NCI-H1930 (cell line): ENCODE measurements at places on chromosomes 1 and 21.

- no peak for DNase-seq
Observed at GRCh38 chr1:99646868-99647267, 955 bp downstream of the PALMD start.

DNA sequence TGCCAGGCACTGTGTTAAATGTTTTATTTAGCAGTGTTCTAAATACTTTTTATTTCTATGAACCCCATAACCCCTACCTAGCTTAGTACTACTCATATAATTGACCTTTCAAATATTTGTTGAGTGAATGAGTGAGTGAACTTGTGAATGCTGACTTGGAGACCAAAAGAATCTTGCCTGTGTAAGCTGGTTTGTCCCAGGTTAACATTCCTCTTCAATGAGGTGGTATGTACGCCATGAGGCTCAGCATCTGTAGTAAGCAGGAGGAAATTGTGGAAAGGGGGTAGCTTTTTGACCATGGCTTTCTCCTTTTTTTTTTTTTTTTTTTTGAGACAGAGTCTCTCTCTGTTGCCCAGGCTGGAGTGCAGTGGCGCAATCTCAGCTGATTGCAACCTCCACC lies 14.6 kb downstream of the MED18 start:
- DNase-seq: no peak

- peak; percentile 3 for DNase-seq
Observed at GRCh38 chr1:62318756-62319544, at the start of gene KANK4. KANK4 (minus strand) TSS chr1:62319434; CDS start chr1:62281564, 37,870 bp downstream.

- no peak for DNase-seq
Observed at GRCh38 chr1:47651311-47652089, 213.7 kb downstream of the FOXD2 start.

- no peak for DNase-seq
Observed at GRCh38 chr1:107795441-107795840, 169.5 kb downstream of the VAV3 start.

- no peak for DNase-seq
Observed at GRCh38 chr1:167423684-167424619, 94.4 kb downstream of the CD247 start.

DNA sequence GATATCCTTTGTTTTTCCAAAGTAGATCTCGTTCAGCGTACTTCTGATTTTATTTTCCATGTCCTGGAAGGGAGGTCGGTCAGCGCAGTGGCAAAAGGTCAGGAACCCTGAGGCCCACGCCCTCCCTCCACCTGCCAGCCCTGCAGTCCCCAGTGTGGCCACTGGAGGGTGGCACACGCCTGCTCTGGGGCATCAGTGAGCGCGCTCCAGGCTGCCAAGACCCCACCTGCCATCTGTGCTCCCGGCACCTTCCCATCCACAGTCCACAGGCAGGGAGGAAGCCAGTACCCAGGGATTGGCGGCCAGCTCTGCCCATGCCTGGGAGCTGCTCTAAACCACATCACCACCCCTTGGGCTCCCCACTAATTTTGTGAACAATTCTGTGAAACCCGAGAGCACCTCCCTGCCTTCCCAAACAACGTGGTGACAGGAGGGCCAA lies 32.3 kb downstream of the SLC66A1 start:
- peak; percentile 11 for DNase-seq

DNA sequence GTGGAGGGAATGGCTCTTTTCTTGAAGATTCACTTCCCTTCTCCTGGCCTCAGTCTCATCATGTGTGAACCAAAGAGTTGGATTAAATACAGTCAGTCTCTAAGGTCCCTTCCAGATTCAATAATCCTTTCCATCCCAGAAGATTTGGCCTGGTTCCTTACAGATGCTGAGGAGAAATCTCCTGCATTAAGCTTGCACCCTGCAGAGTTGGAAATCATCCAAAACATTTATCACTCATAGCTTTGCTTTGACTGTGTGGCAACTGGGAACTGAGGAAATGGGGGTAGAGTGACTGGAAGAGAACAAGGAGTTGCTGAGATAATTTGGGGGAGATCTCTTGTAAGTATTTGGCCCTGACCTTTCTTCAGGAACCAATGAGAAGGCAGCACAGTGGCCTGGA lies 220.5 kb upstream of the SGIP1 start:
- no peak for DNase-seq

GRCh38 chr1:56135069-56135863 lies 444.1 kb downstream of the PLPP3 start:
- DNase-seq: no peak

GRCh38 chr1:233744779-233745513 lies 131.0 kb downstream of the KCNK1 start:
- DNase-seq: no peak

- no peak for DNase-seq
Observed at GRCh38 chr1:212512816-212513559, 80.3 kb downstream of the NENF start.

GRCh38 chr1:115838431-115839028 lies 2.4 kb downstream of the NHLH2 start:
- peak; percentile 14 for DNase-seq

DNA sequence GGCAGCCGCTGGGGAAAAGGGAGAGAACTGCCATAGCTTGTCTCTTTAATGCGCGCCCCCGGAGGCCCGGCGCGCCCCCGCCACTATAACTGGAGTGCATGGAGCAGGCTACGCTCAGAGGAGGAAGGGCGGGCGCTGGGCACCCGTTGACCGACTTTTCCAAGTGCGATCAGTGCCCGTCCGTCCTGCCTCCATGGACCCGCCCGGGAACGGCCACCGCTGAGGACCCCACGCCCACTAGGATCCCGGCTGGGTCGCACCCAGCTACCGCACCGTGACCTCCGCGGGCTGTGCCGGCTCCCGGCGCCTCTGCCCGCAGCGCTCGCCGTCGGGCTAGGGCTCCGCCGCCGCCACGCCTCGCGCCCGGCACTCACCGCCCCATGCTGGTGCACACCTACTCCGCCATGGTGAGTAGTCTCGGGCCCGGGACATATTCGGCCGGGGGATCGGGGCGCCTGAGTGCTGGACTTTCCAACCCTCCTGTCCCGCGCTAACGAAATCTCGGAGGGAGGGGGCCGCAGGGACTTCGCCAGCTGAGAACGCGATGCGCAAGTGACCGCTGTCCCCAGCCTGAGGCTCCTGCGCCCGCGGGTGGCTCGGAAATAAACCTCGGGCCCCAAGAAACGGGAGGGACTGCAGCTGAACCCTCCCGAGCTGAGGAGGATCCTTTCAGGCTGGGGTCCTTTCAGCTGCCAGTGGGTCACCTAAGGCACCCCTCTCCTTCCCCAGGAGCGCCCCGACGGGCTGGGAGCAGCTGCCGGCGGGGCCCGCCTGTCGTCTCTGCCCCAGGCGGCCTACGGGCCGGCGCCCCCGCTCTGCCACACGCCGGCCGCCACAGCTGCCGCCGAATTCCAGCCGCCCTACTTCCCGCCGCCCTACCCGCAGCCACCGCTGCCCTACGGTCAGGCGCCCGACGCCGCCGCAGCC lies at the start of gene TFAP2E:
Gene TFAP2E (plus strand): TSS at position 117 of the 927 bp plus-strand sequence. CDS start 264 bp downstream, at position 381.
- DNase-seq: no peak

- no peak for DNase-seq
Observed at GRCh38 chr1:247330548-247331171, 1.0 kb downstream of the ZNF496 start.

DNA sequence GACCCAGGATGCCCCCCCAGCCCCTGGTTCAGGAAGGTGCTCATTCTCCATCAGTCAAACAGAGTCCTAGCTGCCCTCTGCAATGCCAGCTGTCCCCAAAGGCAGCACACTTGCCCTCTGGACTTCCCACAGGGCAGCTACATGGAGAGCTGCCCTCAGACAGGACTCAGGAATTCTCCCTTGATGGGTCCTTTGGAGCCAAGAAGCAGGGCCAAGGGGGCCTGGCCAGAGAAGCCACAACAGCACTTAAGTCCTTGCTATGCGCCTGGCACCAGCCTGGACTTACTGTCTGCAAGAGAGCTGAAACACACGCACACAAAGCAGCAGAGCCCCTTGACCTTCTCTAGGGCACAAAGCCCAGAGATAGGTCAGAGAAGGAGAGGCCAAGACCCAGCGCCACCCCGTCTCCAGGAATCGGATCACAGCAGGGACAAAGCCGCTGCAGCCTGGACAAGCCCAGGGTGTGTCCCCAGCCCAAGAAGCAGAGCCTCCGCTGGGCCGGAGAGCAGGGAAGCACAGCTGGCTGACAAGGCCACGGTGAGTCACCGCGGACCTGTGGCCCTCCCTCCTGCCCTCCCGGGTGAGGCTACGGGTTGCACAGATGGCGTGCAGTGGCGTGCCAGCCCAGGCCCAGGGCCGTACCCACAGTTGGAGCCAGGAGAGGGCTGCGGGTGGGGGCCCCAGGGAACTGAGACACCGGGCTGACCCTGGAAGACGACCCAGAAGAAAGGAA lies 1.7 kb downstream of the WNT9A start:
- DNase-seq: no peak

DNA sequence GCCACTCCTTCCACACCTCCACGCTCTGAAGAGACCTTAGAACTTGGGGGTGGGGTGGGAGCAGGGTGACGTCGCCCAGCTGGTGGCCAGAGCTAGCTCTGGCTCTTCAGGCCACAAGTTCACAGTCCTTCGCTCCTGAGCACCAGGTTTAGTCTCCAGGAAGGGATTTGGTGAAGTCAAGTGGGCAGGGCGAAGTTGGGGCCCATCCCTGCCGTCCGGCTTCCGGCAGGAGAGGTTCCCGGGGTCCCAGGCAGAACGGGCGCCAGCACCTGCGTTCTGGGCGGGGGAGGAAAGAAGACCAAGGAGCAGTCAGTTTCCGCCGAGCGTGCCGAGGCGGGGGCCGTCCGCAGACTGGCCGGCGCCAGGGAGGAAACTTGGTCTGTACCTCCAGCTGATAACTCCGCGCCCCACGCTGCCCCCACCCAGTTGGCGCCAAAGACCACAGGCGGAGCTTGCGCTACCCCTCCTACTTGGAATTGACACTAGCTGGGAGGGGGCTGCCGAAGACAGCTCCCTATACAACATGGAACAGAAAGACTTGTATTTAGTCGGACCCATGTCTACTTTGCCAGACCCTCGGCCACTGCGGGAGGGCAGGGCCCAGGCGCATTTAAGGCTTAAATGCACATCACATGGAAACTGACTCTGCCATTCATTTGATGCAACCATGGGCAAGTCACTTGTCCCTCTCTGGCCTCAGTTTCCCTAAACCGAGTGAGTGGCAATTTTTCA lies 995 bp downstream of the ID3 start:
- DNase-seq: no peak

GRCh38 chr1:1577367-1578011 lies 2.8 kb upstream of the SSU72 start:
- DNase-seq: no peak

- no peak for DNase-seq
Observed at GRCh38 chr1:2517966-2518365, 8.4 kb downstream of the PANK4 start.

GRCh38 chr1:82154219-82154970 lies 353.7 kb downstream of the ADGRL2 start:
- no peak for DNase-seq

GRCh38 chr1:156226116-156226538 lies 13.3 kb downstream of the PMF1 start:
- no peak for DNase-seq

DNA sequence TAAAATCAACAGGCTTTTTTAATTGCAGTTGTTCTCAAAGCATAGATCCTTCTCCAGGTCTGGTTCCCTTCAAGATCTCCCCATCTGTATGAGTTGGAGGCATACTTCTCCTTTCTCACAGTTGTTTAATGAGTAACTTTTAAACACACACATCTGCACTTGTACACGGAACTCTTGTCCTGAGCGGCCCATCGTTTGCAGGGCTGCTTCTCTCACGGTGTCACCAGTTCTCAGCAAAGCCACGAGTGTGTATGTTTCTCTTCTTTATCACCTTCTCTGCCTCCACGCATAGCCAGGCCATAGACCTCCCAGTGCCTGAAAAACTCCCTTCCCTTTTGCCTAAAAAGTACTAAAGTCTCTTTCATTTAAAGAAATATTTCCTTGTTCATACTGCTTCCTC lies 68.7 kb upstream of the ROR1 start:
- no peak for DNase-seq

DNA sequence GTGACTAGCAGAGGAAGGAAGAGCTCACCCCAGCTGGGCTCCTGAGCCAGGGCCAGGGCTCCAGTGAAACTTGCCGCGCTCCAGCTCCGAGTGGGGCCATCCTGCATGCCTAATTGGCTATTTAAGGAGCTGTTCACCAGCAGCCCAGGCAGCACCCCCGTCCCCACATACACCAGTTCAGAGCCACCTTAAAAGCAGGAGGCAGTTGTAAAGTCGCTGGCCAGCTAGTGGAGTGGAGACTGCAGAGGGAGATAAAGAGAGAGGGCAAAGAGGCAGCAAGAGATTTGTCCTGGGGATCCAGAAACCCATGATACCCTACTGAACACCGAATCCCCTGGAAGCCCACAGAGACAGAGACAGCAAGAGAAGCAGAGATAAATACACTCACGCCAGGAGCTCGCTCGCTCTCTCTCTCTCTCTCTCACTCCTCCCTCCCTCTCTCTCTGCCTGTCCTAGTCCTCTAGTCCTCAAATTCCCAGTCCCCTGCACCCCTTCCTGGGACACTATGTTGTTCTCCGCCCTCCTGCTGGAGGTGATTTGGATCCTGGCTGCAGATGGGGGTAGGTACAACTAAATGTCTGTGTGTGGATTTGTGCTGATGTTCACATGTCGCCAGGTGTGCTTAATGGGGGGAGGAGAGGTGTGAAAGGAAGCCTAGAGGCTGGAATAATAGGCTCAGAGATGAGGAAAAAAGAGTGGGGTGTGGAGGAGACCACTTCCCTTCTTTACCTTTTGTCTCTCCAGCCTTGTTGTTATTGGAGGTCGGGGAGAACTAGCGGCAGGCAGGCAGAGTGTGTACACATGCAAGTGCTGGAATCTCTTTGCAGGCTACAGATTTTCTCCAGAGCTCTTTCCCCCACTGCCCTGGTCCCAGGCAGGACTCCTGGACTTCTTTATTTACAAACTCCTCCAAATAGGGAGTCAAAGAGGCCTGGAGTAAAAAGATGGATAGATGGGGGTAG lies at the start of gene CA14:
Gene CA14 (plus strand): TSS at position 151 of the 962 bp plus-strand sequence. CDS start 355 bp downstream, at position 506.
- no peak for DNase-seq

GRCh38 chr1:2906085-2906484 lies 104.6 kb upstream of the TTC34 start:
- DNase-seq: no peak

- DNase-seq: no peak
Observed at GRCh38 chr1:228009116-228009827, 2.5 kb downstream of the WNT3A start.

- no peak for DNase-seq
Observed at GRCh38 chr1:91553177-91553591, 52.5 kb downstream of the CDC7 start.

DNA sequence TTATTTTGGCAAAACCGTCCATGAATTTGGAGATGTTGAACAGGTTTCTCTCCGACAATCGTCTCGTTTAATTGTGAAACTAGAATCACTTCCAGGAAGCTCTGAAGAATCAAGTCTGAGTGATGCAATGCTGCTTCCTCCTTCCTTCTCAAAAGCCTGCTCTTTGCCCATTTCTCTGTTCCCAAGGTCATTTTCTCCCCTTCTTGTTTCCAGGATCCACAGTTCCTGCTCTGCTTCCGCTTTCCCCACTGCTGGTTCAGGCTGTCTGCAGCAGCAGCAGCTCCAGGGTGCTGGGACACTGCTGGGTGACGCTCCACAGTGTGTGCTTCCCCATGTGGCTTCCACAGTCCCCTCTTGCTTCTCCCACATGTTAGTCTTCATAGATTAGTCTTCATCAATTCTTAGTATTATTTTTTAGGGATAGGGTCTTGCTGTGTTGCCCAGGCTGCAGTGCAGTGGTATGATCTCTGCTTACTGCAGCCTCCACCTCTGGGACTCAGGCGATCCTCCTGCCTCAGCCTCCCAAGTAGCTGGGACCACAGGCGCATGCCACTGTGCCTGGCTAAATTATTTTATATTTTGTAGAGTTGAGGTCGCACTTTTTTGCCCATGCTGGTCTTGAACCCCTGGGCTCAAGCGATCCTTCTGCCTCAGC lies 156.2 kb downstream of the DYRK1A start:
- no peak for DNase-seq
